ENCODE measurements at places on chromosomes 7 and 10.

DNA sequence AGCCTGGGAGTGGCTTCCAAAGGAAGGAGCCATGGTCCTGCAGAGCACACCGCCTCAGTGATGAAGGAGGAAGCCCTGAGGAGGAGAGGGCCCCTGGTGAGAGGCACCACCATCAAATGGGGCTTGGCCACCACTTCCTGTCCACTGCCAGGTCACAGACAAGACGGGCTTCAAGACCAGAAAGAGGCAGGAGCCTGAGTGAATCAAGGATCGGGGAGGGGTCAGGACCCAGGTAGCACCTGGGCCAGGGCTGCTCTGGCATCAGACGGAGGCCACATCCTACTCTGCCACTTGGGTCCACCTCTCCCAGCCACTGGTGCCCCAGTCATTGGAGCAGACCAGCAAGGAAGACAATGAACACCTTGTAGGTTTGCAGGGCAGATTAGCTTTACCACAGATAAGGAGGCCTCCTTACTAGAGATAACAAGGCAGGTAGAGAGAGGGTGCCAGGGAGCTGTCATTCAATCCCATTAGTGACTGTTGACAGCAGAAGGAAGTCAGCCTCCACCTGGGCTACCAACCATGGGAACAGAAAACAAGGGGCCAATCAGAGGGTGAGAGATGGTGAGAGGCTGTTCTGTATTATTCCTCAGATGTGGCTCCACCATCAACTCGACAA lies 143.4 kb downstream of the TNS3 start:
- no peak for DNase-seq

- DNase-seq, result peak; percentile 10
Measured at GRCh38 chr7:22351329-22351692, 5.6 kb downstream of the RAPGEF5 start.

- DNase-seq, result no peak
Measured at GRCh38 chr7:142860968-142861367, 6.1 kb downstream of the EPHB6 start.

- no peak for DNase-seq
Measured at GRCh38 chr7:127731431-127732080, 79.6 kb downstream of the SND1 start.

DNA sequence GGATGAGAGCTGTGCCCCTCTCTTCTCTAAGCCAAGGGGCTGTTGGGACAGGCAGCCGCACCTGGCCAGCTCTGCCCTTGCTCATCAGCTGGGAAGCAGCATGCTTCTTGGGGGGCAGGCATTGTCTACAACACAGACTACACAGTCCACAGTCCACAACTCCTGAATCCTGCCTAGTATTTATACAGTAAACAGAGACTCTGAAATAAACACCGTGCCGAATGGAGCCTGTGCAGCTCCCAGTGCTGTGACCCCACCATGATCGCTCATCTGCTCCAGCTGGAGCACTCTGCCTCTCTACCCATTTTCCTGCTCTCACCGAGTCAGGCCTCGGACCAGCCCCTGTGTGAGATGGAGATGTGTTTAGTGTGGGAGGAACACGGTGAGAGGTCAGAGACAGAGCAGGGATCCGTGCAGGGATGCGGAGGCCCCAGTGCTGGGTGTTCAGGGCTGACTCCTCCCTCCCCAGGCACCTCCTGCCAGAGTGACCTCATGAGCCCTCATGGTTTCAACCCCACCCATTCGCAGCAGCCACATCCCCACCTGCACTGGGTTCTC lies 608.0 kb downstream of the DNAJB6 start:
- no peak for DNase-seq

DNA sequence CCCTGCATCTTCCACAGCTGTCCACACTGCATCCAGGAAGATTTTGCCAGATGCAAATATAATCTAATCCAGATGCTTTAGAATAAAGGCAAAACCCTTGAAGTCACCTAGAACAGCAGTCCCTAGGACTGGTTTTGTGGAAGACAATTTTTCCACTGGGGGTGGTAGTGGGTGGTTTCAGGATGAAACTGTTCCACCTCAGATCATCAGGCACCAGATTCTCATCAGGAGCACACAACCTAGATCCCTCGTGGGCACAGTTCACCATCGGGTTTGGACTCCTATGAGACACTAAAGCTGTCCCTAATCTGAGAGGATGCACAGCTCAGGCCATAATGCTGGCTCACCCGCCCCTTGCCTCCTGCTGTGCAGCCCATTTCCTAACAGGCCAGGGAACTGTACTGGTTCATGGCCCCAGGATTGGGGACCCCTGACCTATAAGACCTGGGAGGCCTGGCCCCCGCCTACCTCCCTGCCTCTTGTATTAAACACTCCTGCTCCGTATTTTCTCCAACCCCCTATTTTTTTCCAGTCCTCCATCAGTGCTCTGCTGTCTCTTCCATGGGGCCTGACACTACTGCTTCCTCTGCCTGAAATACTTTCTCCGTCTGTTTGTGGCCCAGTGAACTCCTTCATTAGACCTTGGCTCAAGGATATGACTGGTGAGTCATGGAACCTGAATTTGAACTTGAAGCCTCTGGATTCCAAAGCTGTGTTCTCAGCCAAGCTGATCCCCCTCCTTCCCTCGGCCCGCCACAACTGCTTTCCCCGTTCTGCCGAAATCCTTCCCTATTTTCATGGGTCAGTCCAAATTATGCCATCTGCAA lies 79.9 kb upstream of the RHEB start:
- DNase-seq, result peak; percentile 71

DNA sequence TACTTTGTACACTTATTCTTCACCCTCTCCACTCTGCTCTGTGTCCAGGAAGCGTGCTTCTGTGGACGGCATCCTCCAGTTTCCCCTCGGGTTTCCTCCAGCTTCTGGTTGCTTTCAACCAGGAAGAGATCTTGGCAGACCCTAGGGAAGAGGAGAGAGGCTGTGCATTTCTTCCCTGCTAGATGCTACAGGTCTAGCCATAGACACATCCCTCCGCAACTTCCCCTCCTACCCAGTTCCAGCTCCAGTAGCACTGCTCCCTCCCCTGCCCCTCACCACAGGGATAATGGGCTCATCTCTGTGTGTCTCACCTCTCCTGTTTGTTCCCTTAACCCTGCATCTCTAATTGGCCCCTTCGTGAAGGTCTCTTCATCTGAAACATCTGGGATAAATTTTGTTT lies 16.3 kb downstream of the TLL2 start:
- DNase-seq, result no peak

DNA sequence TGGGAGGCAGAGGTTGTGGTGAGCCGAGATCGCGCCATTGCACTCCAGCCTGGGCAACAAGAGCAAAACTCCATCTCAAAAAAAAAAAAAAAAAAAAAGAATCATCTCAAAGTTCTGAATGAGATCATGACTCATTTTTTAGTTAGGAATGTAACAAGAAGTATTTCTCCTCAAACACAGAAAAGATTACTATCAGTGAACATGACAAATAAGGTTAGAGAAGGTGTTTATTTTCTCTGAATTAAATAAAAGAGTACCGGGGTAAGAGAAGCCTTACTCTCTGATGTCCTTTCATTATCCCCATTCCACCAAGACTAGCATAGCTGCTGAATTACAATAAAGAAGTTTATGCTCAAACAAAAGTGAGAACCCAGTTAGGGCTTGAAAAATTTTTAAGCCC lies 50.1 kb downstream of the IPMK start:
- no peak for DNase-seq

DNA sequence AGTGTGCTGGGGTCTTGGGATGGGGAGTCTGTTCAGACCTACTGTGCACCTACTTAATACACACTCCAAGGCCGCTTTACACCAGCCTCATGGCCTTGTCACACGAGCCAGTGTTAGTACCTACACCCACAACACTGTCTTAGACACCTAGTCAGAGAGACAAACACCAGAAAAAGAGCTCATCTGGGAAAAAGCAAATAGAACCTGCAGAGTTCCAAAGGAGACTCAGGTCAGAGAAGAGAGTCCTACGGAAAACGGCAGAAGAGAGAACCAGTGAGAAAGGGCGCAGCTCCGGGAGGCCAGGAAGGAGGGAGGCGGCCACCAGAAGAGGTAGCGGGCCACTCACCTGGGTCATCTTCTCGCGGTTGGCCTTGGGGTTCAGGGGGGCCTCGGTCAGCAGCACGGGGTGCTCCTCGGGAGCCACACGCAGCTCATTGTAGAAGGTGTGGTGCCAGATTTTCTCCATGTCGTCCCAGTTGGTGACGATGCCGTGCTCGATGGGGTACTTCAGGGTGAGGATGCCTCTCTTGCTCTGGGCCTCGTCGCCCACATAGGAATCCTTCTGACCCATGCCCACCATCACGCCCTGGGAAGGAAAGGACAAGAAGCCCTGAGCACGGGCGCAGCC lies 105.3 kb upstream of the TNRC18 start:
- no peak for DNase-seq

DNA sequence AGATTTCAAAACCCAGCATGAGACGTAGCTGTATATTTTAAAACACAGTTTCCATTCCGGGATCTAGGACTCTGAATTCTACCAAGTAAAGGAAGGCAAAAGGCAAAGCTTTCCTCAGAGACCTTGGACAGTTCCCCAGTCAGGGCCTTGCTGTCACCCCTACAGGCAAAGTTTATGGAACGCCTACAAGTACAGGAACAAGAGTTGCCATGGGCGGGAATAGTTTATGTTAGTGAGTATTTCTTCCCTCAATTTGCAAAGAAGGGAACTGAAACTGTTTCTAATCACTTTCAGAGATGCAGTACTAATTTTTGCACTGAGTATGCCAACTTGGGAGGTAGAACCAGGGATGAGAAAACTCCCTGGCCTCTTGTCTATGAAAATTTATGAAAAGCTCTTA lies 68.2 kb upstream of the LRGUK start:
- no peak for DNase-seq

DNA sequence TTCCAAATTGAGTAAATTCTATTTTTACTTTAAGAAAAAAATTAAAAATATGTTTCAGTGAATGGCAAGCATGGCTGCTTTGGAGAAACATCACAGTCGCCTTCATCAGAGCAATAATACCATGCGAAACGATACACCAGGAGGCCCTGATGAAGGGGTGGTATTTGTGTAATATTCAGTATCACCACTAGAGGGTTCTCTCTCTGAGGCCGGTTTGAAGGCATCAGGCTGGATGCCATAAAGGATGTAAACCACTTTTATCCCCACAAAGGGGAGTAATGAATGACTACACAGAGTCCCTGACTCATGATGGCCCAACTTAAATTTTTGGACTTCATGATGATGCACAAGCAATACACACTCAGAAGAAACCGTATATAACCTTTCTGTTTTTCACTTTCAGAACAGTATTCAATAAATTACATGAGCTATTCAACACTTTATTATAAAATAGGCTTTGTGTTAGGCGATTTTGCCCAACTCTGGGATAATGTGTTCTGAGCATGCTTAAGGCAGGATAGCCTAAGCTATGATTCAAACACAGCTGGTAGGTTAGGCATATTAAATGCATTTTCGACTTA lies 95.5 kb downstream of the PPP1R17 start:
- peak; percentile 63 for DNase-seq
